ENCODE measurements at places on chromosomes 4 and X.

DNA sequence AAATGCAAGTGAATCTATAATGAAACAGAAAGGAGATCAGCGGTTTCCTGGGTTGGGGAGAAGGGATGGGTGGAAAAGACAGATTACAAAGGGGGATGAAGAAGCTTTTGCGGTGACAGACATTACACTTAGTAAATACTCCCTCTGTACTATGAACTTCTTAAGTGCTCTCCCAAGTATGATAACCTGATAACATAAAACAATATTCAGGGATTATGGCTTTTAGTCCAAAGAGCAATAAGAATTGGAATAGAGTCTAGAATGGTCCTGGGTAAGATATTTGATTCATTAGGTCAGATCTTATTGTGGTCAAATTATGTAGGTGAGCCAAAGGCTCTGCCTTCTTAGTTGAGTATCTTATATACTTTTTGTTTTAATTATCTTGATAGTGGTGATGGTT, 9.2 kb downstream of the LRRC66 start:
- no peak for DNase-seq

DNA sequence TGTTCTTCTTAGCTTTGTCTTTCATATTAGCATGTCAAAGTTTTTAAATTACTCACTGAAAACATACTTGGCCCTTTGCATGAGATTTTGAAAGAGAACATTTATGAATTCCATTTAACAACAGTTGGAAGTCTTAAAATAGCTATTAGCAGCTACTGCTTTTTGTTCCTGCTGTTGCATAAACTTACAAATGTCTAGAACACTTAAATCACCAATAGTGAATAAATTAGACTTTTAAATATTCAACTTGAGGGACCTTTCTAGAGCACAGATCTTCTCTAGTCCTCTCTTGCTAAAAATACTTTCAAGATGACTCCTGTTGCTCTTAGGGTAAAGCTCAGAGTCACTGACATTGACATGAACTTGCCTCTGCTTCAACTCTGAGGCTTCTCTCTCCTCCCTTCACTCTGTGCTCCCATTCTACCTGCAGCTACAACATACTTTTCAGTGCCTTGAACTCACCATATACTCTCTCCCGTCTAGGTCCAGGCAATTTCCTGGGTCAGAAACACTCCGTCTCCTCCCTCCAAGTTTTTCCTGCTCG, 15.8 kb upstream of the TXK start:
- no peak for DNase-seq

GRCh38 chrX:69029771-69030170, 135.5 kb downstream of the PJA1 start:
- no peak for DNase-seq

DNA sequence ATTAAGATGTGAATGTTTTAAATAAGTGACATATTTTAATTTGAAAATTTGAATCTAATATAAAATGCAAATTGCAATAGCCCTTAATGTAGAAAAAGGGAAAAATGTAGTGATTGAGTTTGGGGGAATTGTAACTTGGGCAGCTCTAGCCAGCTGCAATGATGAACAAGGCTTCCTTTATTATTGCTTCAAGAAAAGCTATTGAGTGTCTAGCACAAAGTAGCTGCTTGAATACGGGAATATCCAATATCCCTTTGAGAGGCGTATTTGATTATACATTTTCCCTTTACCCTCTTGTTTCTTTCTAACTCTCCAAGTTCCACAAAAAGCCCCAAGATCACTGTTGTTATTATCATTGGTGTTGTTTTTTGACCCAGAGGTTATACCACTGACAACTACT, 21.8 kb downstream of the IL1RAPL1 start:
- no peak for DNase-seq

GRCh38 chrX:21779095-21779494, 21.2 kb upstream of the SMPX start:
- no peak for DNase-seq

DNA sequence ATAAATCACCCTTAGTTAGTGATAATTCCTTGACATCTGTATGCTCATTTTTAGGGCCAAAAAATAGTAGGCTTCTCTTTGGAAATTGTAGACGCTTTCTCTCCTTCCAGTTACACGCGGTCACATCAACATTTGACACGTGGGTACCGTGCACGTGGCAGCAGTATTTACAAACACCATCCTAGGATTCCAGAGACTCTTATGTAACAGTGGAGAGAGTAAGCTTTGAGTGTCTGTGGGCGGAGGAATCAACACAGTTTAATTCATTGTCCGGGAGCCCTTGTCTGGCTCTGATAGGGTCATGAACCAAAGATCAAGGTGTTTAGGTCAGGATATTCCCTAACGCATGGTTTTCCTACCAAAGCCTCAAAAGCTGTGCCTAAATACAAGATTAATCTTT, 12.2 kb downstream of the TET2 start:
- no peak for DNase-seq

DNA sequence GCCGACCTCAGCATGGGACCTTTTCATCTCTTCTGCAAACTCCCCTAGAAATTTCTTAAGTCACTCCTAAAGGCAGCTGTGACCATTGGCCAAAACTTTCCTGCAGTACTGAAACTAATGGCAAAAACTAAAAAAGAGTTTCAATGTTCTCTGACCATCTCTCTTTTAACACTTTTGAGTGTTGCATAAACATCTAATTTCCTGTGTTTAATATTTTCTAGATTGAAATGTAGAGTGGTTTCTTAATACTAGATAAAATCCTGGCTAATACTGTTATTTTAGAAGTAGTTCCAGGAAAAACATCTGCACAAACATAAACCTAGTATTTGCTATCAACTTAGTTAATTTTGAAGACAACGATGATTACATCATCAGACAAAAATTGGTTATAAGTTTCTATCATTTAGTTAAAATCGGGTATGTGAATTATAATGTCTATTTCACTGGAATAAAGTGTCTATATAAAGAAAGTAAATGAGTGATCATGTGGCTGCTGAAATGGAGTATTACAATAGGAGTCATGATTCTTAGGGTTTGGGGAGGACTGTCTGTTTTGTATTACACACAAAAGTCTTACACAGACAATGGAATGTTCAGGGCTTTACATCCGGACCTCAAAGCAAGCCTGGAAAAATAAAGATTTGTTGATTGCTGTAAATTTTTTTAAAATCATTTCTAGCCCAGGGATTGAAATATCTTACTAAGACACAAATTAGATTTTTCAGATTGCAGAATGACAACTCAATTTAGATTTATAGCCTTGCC, 1323.4 kb downstream of the C4orf33 start:
- DNase-seq: no peak

DNA sequence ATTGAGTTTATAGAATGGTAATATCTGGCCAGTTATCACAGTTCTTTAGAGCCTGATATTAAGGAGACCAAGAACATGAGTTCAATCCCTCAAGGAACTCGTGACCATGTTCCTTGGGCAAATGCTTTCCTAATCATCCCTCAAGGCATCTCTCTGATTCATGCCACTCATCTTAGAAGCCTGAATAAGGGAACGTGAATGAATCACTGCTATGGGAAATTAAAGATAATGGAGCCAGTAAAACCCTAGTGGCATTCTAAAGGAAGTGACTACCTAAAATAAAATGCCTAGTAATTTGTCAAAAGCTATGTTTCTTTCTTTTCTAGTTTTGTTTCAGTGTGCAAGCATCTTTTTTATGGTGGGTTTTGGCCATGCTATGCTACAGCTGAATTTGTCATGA, 1161.3 kb downstream of the C4orf33 start:
- no peak for DNase-seq

GRCh38 chr4:159143687-159144086, 40.8 kb downstream of the RAPGEF2 start:
- DNase-seq: no peak

- DNase-seq: no peak
Observed at GRCh38 chr4:182825003-182825402, 92.2 kb downstream of the DCTD start.

DNA sequence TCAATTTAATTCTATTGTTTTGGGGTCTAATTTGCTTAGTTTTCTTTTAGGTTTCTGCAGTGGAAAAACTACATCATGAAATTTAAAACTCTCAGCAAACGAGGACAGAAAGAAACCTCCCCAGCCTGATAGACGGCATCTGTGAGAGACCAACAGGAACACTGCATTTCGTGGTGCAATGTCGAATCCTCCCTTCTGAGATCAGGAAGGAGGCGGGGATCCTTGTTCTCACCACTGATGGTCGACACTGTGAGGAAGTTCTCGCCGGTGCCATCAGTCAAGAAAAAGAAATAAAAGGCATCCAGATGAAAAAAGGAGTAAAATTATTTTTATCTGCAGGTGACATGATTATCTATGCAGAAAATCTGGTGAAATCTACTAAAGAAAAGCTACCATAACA, 16.5 kb downstream of the GAK start:
- DNase-seq: no peak

GRCh38 chr4:11724731-11725130, 296.0 kb upstream of the HS3ST1 start:
- DNase-seq: no peak
